ENCODE measurements at places on chromosomes 6 and 20.
A peak's percentile ranks its signal among the peaks of the same experiment; 100 is the strongest.

- no peak for DNase-seq
These were observed 333.2 kb downstream of the SAMD5 start for GRCh38 chr6:147841547-147842148.

- DNase-seq, result no peak
These were observed 79.0 kb downstream of the NRSN1 start for GRCh38 chr6:24205020-24205492.

- DNase-seq, result no peak
These were observed 16.3 kb downstream of the ZNF133 start for GRCh38 chr20:18304618-18305017.

DNA sequence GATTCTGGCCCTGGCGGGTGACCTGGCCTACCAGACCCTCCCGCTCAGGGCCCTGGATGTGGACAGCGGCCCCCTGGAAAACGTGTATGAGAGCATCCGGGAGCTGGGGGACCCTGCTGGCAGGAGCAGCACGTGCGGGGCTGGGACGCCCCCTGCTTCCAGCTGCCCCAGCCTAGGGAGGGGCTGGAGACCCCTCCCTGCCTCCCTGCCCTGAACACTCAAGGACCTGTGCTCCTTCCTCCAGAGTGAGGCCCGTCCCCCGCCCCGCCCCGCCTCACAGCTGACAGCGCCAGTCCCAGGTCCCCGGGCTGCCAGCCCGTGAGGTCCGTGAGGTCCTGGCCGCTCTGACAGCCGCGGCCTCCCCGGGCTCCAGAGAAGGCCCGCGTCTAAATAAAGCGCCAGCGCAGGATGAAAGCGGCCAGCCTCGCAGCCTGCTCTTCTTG, 868 bp upstream of the SLC2A4RG start:
- peak; percentile 77 for DNase-seq

DNA sequence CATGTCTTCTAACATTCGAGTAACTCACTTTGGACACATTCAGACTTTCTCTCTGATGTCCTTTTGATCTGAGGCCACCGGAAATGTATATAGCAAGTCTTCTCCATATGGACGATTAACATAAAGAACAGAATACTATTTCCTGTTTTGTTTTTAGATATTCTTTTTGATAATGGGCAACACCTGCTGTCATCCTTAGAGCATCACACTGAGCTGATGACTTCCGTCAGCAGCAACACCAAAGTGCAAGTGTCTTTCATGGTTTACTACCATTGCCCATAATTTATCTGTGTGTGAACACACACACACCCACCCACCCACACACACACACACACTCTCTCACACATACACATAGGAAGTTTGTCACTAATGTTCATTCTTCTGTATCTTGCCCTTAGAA, 112.7 kb upstream of the SIM1 start:
- no peak for DNase-seq
